ENCODE measurements at places on chromosomes 7 and 10. TPM values are rescaled to one million over a fixed set of nuclear protein-coding genes. Genes with fewer than 3 reads are reported as not detected.

DNA sequence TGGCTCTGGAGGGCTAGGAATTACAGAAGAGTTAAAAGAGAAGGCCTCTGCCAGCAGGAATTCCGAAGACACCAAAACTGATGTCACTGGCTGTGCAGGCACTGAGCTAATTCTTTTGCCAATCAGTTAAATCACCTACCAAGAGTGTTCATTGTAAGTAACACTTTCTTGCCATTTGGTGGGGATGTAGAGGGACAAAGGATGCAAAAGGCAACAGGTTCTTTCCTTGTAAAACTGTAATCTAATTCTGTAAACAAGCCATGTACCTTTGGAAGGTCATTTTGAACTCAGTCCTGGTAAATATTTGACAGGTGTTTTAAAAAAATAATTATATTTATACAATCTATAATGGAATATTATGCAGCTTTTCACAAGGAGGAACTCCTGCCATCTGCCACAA is 438.4 kb downstream of the AUTS2 start:
- no peak for DNase-seq

DNA sequence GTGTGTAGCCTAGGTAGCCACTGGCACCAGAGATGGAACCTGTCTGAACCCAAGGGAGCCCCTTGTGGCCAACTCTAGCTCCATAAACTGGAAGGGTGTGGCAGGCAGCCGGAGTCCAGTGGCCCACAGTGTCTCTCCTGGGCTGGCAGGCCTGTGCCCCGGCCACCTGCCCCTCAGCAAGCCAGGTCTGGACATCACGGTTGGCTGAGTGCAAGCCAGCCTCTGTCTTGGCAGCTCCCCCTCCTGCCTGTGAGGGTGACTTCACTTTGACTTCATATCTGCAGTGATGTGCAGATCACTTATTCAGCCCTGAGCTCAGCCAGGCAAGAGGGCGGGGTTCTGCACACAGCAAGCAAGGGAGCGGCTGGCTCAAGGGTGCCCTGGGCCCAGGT is 1.3 kb upstream of the RET start:
- no peak for DNase-seq

- DNase-seq: no peak
These were observed 53.7 kb downstream of the CAV1 start for GRCh38 chr7:116578526-116578925.

GRCh38 chr7:130669085-130669700 is 645 bp upstream of the COPG2 start:
- no peak for DNase-seq

DNA sequence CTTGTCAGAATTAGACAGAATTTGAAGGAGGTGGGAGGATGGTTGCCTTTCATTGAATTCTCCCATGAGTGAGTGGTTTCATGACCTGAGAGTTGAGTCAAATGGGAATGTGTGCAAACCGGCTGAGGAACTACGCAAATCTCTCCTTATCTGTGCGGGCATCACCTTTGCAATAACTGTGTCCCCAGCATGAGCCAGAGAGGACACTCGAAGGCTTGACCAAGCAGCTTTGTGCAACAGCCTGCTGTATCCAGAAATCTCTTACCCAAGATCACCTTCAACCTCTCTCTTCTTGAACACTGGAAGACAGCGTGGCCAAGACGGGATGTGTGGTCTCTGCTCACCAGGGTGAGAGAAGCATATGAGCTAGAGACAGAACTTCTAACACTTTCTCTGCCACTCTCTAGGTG is 93.8 kb upstream of the IKZF1 start:
- no peak for DNase-seq

DNA sequence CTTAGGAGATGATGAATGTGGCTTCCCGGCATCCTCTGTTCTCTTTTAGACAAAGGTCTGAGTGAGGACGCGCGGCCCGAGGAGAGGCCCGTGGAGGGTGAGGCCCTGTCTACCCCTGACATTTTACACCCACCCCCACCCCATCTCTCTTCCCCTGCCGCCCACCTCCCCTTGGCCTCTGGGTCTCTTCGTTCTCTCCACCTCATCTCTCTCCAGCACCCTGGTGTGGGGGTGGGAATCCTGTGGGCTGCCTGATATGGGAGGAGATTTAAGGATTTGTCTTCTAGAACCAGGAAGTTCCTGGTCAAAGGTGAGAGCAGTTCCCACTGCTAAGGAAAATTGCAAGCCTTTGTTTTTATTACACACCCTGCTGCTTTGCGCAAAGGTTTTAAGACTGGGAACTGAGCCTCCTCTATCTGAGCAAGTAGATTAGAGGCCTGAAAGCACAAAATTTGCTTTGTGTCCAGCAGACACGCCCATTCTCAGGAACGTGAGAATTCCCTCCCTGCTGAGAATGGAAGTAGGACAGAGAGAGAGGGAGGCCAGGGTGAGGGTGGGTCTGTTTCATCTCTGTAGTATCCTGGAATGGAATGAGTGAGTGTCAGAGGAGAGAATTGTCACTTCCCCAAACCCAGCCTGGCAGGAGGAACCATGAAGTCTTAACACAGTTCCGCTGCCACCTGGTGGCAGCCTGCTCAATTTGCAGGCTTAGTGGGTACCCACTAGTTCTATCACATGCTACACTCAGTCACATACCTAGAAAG is 91.2 kb downstream of the GTF2IRD1 start:
- peak; percentile 79 for DNase-seq

- DNase-seq: no peak
These were observed 603 bp downstream of the PAPOLB start for GRCh38 chr7:4861227-4861626.

The ASZ1 gene
- total RNA-seq: not detected

The SORCS1 gene
- 1.3 TPM for total RNA-seq

The SLC13A1 gene
- total RNA-seq: not detected

The ERVW-1 gene
- not detected for total RNA-seq

All from body of pancreas (tissue), 4 donors.